ENCODE measurements at places on chromosomes 3 and 15. TPM values are rescaled to one million over a fixed set of nuclear protein-coding genes. Genes with fewer than 3 reads are reported as not detected.

GRCh38 chr3:123078101-123078500, 11.3 kb downstream of the PDIA5 start:
- DNase-seq: no peak

- DNase-seq: peak; percentile 67
These were observed 16.0 kb upstream of the SRP14 start for GRCh38 chr15:40054855-40055575.

GRCh38 chr15:35618260-35619188, 72.6 kb upstream of the DPH6 start:
- peak; percentile 34 for DNase-seq

DNA sequence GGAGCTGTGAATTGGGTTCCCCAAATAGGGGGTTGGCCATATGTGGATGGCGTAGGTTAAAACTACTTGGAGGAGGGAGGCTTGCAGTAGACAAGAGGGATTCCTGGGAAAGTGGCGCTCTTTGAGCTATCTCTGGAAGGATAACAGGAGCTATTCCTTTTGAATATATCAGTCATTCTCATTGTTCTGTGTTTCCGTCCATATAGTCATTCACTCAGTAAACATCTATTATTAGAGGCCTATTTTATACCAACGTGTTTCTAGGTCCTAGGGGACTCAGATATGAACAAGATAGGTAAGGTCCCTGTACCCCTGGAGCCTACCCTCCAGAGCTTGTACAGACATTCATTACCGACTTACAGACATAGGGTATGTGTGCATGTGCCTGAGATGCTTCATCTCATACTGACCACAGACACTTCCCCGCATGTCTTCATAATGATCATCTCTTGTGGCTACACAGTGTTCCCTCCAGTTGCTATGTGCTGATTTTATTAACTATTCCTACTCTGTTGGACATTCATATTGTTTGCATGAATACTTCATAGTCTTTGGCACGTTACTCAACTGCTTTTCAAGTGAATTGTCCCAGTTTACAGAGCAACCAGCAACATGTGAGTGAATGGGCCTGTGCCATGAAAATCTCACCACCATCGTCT, 55.8 kb upstream of the VILL start:
- peak; percentile 41 for DNase-seq

GRCh38 chr15:93474728-93475127, 385.7 kb upstream of the RGMA start:
- DNase-seq: no peak

DNA sequence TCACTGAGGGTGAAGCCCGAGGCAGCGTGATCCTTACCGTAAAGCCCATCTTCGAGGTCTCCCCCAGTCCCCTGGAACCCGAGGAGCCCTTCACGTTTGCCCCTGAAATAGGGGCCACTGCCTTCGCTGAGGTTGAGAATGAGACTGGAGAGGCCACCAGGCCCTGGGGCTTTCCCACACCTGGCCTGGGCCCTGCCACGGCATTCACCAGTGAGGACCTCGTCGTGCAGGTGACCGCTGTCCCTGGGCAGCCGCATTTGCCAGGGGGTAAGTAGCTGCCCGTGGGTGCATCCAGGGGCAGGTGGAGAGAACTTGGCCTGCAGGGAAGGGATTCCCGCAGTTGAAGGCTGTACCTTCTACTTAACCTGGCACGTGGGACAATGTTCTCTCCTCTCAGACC, 42.4 kb downstream of the ACAN start:
- DNase-seq: no peak

GRCh38 chr15:69478259-69478781, 25.7 kb downstream of the RPLP1 start:
- peak; percentile 58 for DNase-seq

DNA sequence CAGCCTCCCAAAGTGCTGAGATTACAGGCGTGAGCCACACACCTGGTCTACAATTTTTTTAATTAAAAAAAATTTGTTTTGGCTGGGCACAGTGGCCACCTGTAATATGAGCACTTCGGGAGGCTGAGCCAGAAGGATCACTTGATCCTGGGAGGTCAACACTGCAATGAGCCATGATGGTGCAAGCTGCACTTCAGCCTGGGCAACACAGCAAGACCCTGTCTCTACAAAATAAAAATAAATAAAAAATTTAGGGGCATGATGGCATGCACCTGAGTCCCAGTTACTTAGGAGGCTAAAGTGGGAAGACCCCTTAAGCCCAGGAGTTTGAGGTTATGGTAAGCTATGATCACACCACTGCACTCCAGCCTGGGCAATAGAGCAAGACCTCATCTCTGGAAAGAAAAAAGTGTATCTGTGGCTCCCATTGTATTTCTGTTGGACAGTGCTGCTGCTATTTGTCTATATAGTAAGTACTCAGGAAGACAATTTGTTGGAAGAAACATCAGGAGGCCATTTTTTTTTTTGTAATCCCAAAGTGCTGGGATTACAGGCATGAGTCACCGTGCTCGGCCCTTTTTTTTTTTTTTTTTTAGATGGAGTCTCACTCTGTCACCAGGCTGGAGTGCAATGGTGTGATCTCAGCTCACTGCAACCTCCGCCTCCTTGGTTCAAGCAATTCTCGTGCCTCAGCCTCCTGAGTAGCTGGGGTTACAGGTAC, 27.5 kb upstream of the SH3BP5 start:
- DNase-seq: no peak

DNA sequence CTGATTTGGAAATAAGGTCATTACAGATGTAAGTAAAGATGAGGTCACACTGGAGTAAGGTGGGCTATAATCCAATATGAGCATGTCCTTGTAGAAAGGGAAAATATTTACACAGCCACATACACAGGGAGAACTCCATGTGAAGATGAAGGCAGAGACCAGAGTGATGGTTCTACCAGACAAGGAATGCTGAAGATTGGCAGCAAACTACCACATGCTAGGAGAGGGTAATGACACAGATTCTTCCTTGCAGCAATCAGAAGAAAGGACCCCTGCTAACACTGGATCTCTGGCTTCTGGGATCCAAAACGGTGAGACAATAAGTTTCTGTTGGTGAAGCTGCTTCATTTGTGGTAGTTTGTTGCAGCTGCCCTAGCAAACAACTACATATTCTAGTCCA, 56.0 kb upstream of the SPTSSB start:
- DNase-seq: no peak

DNA sequence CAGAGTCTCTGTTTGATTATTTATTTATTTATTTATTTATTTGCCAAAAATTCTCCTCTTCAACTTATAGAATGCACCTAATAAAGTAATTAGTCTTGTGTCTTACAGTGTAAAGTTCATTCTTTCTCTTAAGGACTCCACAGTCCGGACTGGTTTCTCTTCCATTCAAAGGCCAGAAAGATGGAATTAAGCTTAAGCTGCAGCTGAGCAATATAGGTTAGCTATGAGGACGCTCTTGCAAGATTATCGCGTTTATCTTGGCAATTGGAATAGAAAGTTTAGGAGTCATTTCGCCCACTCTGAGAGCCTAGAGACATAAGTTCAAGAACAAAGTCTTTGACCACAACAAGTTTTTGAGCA, 15.0 kb downstream of the TAGLN3 start:
- no peak for DNase-seq

The UBA7 gene
- 50.1 TPM for total RNA-seq

The DYNLT2B gene
- total RNA-seq: 9.1 TPM

The AGBL1 gene
- total RNA-seq: not detected

The CEP19 gene
- total RNA-seq: 4.4 TPM

The CRABP1 gene
- not detected for total RNA-seq
